Tibial nerve (tissue), 4 donors: ENCODE measurements at places on chromosomes 12 and 14.

- H3K36me3 ChIP-seq, result peaks cover 3% of the 10 kb centered on the region
- DNase-seq, result no peak
- no peaks in the 10 kb centered on the region for H3K4me1 ChIP-seq
- H3K4me3 ChIP-seq, result no peak overlapping the region
Measured at GRCh38 chr12:95014554-95014953, 11.1 kb upstream of the NDUFA12 start.

GRCh38 chr14:61238611-61239245, 42.4 kb downstream of the TMEM30B start:
- no peaks in the 10 kb centered on the region for H3K27me3 ChIP-seq
- H3K36me3 ChIP-seq, result no peaks in the 10 kb centered on the region
- no peak overlapping the region for H3K4me3 ChIP-seq
- H3K4me1 ChIP-seq, result no peaks in the 10 kb centered on the region
- DNase-seq, result no peak
- no peak overlapping the region for H3K27ac ChIP-seq

DNA sequence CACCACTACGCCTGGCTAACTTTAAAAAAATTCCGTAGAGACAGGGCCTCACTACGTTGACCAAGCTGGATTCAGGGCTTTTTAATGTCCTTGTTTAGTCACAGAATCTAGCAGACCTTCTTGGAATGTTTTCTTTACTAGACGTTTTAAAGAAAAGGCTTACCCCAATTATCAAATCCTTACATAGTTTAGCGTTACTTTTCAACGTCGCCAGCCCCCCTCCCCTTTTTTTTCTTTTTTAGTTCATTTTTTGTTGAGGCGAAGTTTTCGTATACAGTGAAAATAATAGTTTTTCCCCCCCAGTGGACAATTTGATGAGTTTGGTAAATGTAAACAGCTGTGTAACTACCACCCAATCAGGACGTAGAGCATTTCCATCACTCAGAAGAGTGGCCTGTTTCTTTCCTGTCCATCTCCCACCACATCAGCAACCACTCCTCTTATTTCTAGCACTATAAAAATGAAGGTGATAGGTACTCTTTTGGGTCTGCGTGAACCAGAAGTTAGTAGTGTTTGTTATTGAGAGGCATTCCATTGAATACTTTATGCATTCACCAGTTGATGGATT, 753 bp upstream of the DLGAP5 start:
- peak overlapping the region; percentile 70 for H3K27ac ChIP-seq
- H3K4me3 ChIP-seq, result peak overlapping the region; percentile 63
- H3K4me1 ChIP-seq, result peaks cover 6% of the 10 kb centered on the region
- no peaks in the 10 kb centered on the region for H3K36me3 ChIP-seq

DNA sequence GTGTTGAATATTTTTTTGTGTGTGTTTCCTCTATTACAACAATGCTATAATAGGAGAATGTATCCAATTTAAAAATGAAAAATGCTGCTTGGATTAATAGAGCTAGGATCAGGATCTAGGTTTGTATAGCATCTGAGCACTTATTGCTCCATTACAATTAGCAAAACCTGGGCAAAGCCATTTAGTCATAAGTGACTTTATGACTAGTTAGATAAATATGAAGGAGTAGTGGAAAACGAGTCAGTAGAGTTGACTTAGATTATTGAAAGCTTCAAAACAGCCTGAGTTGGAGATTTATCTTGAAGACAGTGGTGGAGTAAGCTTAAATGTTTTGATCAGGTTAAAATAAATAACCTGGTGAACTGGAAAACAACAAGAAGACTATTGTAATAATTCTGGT, 2.8 kb downstream of the MED21 start:
- no peak for DNase-seq
- no peak overlapping the region for H3K27ac ChIP-seq
- H3K4me3 ChIP-seq, result no peak overlapping the region
- no peaks in the 10 kb centered on the region for H3K27me3 ChIP-seq

- H3K27me3 ChIP-seq, result no peaks in the 10 kb centered on the region
- H3K4me1 ChIP-seq, result no peaks in the 10 kb centered on the region
- H3K36me3 ChIP-seq, result no peaks in the 10 kb centered on the region
- DNase-seq, result no peak
Measured at GRCh38 chr12:69653703-69654102, 43.0 kb upstream of the LRRC10 start.

GRCh38 chr12:124648710-124649384, 81.4 kb upstream of the NCOR2 start:
- no peaks in the 10 kb centered on the region for H3K36me3 ChIP-seq
- H3K27ac ChIP-seq, result no peak overlapping the region
- H3K4me1 ChIP-seq, result no peaks in the 10 kb centered on the region
- DNase-seq, result no peak
